ENCODE measurements at places on chromosomes 6 and 20.

GRCh38 chr20:47125758-47126591, 230.5 kb downstream of the ZMYND8 start:
- no peak for DNase-seq

DNA sequence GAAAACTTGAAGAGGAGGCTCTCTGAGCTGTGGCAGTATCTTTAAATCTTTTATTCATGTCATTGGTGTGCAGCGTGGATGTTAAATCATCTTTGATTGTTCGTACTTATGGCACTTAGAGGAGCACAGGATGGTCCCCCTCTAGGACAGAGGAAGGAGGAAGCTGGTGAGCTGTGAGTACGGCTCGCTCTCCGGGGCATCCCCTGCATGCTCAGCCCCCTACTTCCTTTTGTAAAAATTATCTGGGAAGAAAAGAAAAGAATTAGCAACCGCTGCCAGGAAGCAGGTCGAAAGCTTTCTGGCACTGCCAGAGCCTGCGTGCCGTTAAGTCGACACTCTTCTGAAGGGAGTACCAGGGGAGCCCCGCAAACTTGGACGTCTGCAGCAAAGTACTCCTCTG, 158.5 kb downstream of the SYNDIG1 start:
- no peak for DNase-seq

DNA sequence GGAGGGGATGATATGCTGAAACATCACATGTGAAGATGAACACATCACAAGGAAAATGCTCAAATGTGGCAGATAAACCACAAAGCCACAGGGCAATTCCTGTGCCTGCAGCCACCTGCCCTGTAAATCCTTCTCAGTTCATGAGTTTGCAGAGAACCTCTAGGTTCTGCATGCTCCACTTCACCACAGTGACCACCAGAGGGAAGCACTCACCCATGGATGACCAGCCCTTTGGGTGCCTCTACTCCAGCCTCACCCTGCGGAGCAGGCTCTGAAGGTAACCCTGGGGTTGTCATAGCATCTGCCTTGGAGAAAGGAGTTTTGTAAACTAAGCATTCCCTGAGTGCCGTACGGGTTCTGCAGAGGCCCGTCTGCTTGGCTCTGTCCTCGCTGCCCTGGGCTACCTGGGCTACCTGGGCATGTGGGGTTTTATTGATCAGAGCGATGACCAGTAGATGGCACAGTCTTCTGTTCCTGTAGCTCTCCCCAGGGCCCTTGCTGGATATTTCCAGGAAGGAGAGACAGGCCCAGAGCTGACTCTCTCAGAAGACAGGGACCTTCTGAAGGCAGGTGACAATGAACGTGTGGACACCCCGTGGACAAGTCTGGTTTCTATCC, 31.7 kb upstream of the CST1 start:
- DNase-seq, result peak; percentile 14

GRCh38 chr6:147033267-147033666, 170.9 kb upstream of the STXBP5 start:
- DNase-seq, result no peak

GRCh38 chr20:15163632-15164031, 826.2 kb upstream of the FLRT3 start:
- DNase-seq, result no peak

- DNase-seq, result peak; percentile 49
Measured at GRCh38 chr6:11009353-11009752, 34.8 kb downstream of the ELOVL2 start.

DNA sequence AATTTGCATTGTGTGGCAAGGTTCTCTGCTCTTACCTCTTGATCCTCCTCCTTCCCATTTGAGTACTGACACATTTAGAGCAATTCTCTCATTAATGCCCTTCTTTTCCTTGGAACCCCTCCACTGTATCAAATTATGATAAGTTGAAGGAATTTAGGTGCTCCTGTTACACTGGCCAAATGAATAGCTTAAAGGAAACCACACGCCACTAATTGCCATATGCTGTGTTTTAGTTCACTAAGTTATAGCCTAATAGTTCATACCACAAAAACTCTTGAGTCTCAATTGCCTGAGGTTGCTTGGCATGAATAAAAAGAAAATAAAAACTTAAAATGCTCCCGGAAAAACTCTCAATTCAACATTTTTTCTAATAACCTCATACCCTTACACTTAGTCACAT, 1239.3 kb downstream of the EPHA7 start:
- DNase-seq, result no peak

GRCh38 chr6:131169613-131170012, 34.3 kb downstream of the AKAP7 start:
- DNase-seq, result no peak

- no peak for DNase-seq
Measured at GRCh38 chr6:122007339-122007738, 392.1 kb upstream of the HSF2 start.

GRCh38 chr6:133079901-133080300, 161.3 kb upstream of the EYA4 start:
- DNase-seq, result no peak

DNA sequence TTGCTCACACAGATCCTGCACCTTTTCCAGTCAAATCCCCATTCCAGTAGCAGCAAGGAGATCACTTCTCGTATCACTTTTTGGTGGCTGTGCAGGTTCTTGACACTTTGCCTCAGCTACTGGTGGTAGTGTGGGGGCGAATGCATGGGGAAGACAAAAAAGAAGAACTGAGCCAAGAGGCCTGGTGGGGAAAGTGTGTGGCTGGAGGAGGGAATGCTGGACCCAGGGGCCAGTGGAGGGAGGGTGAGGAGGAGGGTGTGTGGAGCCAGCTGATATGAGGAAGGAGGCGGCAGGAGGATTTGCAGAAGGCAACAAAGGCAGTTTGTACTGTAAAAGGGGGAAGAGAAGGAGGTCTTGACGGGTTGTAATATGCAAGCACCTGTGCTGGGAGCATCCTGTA, 15.7 kb upstream of the HLA-C start:
- no peak for DNase-seq

- no peak for DNase-seq
Measured at GRCh38 chr20:1150968-1151367, 32.6 kb downstream of the PSMF1 start.

DNA sequence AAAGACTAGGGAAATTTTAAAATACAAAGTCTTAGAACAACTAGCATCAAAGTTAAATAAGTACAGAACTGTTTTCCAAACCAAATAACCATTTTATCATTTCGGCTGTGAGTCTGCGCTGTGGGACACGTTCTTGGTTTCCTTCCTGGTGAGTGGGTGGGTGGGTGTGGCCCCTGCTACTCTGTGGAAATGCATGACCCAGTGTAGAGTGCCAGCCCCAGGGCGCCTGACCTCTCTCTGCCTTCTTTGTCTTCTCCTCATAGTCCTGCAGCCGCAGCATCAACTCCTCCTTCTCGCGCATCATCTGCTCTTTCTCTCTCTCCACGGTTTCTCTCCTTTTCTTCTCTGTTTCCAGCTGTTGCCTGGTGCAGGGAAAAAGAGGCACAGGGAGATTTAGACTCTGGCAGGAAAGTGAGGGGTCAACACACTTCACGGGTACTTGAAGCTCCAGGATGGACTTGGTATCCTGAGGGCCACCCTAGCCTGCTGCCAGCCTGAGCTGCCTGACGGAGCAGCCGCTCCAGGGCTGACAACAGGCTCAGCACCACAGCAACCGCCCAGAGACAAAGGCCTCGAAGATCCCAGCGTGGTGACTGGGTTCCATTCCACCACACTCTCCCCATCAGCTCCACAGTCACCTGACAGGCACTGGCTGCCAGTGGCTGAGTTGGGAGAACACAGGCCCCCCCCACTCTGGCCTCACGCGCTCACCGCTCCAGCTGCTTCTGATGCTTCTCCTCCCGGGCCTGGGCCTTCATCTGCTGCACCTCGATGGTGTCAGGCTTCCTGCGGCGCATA, 48.4 kb downstream of the EZR start:
- no peak for DNase-seq

- DNase-seq, result no peak
Measured at GRCh38 chr6:142842418-142843261, 102.3 kb downstream of the HIVEP2 start.

DNA sequence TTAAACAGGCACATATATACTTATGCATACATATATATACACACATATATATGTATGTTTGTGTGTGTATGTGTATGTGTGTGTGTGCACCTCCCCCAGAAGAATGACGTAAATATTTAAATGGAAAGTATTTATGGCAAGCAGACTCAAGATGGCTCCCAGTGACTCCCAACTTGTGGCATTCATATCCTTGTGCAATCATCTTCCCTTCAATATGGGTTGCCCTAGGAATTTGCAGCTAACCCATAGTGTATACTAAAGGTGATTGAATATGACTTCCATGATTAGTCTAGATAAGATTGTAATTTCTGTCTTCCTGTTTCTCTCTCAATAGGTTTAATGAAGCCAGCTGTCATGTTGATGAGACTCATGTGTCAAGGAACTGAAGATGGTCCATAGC, 127.6 kb downstream of the TRDN start:
- DNase-seq, result no peak

DNA sequence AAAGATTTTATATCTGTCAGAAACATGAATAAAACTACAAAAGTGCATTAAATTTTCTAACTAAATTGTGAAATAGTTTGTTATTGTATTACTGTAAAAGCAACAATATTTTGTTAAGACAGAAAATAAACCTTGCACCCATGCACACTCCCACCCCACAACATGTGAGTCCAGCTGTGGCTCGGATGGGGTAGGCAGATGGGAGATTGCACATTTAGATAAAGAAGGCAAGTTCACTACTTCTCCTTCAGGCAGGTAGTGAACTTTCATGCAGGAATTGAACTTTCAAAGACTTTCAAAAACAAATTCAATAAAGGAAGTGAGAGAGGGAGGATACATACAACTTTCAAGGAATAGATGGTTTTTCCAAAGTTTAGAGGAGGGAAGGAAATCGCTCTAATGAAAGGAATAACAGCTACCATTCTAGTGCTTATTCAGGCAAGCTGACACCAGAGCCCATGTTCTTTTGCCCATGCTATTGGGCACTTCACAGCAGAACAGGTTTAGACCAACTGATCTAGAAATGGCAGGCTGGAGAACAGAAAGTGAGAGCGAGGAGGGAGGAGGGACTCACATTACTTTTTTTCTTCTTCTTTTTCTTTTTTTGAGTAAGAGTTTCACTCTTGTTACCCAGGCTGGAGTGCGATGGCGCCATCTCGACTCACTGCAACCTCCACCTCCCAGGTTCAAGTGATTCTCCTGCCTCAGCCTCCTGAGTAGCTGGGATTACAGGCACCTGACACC, 28.5 kb downstream of the SF3B5 start:
- no peak for DNase-seq

GRCh38 chr20:33308668-33309067, 25.7 kb downstream of the BPIFB1 start:
- DNase-seq, result no peak

GRCh38 chr6:52704060-52704459, 33.1 kb downstream of the TMEM14A start:
- DNase-seq, result no peak

DNA sequence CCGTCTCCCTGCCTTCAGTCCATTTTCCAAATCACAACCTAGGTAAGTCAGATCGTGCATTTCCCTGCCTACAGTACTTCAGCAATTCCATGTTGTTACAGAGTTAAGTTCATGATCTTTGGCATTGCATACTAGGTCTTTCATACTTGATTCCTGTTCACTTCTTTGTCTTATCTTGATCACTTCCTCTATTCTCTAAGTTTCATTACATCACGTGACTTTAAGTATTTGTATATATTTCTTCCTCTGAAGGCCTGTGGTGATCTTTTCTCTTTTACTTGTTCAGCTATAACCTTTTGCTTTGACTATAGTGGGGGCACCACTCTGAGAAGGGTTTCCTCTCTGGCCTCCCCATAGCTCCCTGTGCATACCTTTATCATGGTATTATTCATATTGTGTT, 100.2 kb downstream of the TRMT11 start:
- no peak for DNase-seq

DNA sequence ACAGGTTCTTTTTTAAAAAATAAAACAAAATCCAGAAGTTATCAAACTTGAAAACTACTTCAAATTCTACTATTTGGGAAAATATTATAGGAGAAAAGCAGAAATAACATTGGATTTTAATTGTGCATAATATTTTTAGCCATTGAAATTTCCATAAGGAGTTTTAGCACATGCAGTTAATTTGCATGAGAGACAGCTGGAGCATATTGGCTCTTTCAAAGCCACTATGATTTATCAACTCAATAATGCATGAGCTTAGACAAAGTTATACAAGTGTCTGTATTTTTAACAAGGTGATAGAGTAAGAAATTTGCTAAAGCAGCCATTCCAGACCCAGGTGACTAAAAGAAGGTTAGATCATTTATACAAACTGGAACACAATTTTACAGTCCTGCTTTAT, 189.0 kb upstream of the TFAP2D start:
- no peak for DNase-seq

- DNase-seq, result no peak
Measured at GRCh38 chr6:105824732-105825131, 261.4 kb upstream of the PRDM1 start.

GRCh38 chr6:12182676-12183075, 107.5 kb upstream of the EDN1 start:
- peak; percentile 76 for DNase-seq

DNA sequence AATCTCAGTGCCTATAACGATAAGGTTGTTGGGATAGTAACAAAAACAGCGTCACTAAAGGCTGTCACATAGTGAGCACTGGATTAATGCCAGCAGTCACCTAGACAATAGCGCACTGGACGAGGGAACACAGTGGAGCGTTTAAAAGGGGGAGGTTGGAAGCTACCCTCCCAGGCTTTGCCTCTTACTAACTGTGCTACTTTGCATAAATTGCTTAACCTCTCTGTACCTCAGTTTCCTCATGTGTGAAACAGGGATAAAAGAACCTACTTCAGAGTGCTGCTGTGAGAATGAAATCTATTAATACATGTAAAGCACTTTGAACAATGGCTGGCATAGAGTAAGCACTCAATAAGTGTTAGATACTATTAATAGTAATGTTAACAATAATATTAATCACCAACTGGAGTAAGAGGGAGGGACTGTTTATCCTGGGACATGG, 10.5 kb downstream of the BCL2L1 start:
- no peak for DNase-seq

DNA sequence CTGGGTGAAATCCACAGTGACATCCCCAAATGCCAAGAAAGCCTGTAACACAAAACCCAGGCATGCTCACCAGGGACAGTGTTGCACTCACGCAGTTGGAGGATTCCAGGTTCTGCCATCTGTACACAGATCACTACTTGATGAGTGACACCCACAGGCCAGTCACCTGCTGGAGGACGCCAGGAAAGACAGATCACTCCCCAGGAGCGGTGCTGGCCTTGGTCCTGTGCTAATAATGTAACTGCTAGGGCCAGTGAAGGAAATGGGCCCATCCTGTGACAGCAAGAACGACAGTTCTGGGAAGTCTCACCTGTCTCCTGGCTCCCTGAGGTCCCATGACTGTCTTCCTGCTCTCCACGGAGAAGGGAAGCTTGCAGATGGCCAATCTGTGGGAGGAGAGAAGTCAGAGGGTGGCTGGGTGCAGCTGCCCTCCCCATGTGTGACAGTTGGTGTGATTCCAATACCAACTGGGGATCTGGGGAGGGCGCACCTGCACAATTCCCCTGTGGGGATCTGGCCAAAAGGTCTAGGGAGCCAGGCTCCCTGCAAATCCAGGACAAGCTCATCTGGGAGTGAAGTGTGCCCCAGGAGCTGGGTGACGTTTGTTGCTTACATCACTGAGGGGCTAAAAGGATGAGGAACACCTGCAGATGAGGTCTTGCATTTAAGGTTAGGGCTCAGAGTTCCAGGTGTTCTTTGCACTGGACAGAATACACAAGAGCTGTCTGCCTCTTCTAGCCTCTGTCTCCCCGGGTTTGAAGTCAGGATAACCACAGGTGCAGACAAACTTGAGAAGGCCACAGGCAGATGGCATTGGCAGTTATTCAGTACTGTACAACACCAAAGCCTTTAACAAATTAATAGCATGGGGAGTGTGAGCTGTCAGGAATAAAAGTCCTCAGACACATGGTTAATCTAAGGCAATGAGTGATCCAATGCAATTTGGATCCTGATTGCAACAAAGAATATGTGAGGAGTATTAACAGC, 10.3 kb downstream of the ZNF337 start:
- DNase-seq, result no peak

Data from RKO (cell line).